ENCODE measurements at places on chromosomes 2 and 18. TPM values are rescaled to one million over a fixed set of nuclear protein-coding genes. Genes with fewer than 3 reads are reported as not detected.

Gene INHBB
- not detected for polyA plus RNA-seq

Gene ANKRD44
- polyA plus RNA-seq: 91.6 TPM

Gene DNER
- polyA plus RNA-seq: not detected

Gene NDC80
- 2.5 TPM for polyA plus RNA-seq

Gene NOL4
- polyA plus RNA-seq: not detected

Gene MROH2A
- not detected for polyA plus RNA-seq

Gene WDR75
- 11.0 TPM for polyA plus RNA-seq

Gene MAP2
- 3.4 TPM for polyA plus RNA-seq

Gene KCNG2
- polyA plus RNA-seq: not detected

Gene RGPD3
- 0.06 TPM for polyA plus RNA-seq

Gene GREB1
- polyA plus RNA-seq: not detected

Gene ALK
- not detected for polyA plus RNA-seq

Gene NPPC
- polyA plus RNA-seq: not detected

Data from IgD-negative memory B cell (primary cell).